T-helper 1 cell (primary cell): ENCODE measurements at places on chromosomes 7 and 10.

DNA sequence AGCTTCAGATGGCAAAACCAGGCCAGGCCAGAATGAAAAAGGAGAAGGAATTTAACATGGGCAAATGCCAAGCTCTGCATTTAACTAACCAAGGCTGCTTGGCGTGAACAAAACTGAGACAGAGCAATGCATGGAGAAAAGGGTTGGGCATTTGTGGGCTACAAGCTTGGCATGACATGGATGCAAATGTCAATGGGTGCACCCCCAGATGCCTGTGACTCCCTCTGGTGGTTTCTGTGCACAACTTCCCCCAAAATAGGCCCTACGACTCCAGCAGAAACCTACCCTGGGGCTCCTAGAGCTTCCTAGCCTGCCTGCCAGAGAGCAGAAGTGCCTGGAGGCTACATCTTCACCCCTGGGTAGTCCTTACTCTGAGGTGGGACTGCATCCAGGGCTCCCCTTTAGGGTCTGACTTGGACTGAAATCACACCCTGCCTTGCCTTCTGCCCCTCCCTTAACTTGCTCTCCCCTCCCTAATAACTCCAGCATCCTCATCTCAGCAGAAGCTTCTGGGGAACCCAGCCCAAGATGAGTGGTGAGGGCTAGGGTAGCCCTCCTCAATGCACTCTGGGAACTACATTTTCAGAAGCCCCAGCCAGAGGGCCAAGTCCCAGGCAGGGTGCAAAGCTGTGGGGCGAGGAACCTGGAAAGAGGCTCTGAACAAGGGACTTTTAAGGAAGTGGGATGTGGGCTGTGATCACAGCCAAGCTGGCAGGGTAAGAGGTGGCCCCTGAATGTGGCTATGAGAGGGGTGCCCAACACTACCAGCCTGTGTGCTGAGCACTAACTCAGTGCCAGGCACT, 11.3 kb downstream of the GPRIN2 start:
- no peak for DNase-seq

- no peak for DNase-seq
Measured at GRCh38 chr7:78141522-78142281, 343.1 kb downstream of the PHTF2 start.

- DNase-seq: no peak
Measured at GRCh38 chr10:124586142-124586541, 124.5 kb downstream of the LHPP start.

GRCh38 chr7:104923010-104923421, 91.0 kb upstream of the KMT2E start:
- DNase-seq: peak; percentile 83

GRCh38 chr7:157691586-157692459, 355.0 kb downstream of the DNAJB6 start:
- DNase-seq: no peak

DNA sequence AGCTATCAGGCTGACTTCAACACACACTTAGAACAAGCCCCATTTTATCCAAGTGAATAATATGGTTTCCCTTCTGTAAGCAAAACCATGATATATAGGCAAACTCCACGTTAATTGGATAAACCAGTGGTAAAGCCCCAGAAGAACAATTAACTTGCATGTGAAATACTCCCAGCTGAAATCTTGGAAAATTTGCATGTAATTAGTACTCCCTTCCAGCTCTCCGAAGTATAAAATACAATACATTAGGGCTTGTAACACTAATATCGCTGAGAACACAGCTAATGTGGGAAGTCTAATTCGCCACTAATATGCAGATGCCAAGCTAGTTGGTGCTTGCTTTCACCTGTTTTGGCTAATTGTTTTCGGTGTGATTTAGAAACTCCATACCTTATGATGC, 859.0 kb upstream of the AUTS2 start:
- no peak for DNase-seq
